ENCODE measurements at places on chromosomes 13 and 19. TPM values are rescaled to one million over a fixed set of nuclear protein-coding genes. Genes with fewer than 3 reads are reported as not detected.
A peak's percentile ranks its signal among the peaks of the same experiment; 100 is the strongest.

- no peak for DNase-seq
Observed at GRCh38 chr19:57888560-57889231, at the start of gene ZNF814. Gene ZNF814 (minus strand): TSS chr19:57889037. CDS start chr19:57888802, 235 bp downstream.

GRCh38 chr19:34999498-35000337 lies at the start of gene GRAMD1A:
Gene GRAMD1A (plus strand): TSS chr19:35000323. CDS start chr19:35000479, 156 bp downstream.
- DNase-seq: peak; percentile 65

- DNase-seq: no peak
Observed at GRCh38 chr13:114129649-114130062, 2.8 kb downstream of the RASA3 start.

DNA sequence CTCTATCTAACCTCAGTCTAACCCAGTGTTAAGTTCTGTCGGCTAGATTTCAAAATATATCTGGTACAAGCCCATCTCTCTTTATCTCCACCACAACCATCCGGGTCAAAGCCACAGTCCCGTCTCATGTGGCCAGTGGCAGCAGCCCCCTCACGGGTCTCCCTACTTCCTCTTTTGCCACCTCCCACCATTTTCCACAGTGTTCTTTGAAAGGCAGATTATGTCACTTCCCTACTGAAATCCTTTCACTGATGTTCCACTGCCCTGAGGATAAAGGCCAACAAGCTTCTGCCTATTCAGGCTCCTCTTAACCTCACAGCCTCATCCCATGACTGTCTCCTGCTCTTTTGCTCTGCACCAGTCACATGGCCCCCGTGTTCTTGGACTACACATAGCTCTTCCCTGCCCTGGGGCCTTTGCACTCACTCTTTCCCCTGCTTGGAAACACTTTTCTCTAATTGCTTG lies 117.2 kb downstream of the UBL3 start:
- no peak for DNase-seq

- DNase-seq: no peak
Observed at GRCh38 chr13:43232144-43232872, 208.9 kb downstream of the DNAJC15 start.

The FUT1 gene
- total RNA-seq: 1.6 TPM

The UHRF1 gene
- 13.4 TPM for total RNA-seq

DNA sequence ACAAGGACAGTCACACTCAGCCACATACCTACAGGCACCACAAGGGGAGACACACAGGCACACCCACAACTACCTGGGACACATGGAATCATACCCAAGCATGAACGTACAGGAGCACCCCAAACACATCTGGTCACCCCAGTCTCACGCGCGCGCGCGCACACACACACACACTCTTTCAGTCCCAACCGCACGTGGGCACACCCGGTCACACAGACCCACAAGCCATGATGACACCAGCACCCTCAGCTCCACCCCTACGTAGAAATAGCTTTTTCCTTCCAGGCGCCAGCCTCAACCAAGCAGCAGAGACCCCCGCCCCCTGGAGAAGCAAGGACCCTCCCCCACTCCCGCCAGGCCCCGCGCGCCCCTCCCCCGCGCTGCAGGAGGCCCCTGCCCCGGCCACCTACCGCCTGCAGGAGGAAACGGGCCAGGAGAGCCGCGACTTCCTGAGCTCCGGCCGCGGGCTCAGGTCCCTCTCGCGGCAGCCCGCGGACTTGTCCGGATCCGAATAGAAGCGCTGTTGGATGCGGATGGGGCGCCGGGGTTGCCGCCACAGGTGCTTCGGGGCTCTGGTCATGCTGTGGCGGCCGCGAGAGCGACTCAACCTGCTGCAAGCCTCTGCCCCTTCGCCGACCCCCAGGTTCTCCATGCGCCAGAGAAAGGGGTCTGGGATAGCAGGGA lies 6.4 kb upstream of the PDE4C start:
- no peak for DNase-seq

The PLD3 gene
- 113 TPM for total RNA-seq

DNA sequence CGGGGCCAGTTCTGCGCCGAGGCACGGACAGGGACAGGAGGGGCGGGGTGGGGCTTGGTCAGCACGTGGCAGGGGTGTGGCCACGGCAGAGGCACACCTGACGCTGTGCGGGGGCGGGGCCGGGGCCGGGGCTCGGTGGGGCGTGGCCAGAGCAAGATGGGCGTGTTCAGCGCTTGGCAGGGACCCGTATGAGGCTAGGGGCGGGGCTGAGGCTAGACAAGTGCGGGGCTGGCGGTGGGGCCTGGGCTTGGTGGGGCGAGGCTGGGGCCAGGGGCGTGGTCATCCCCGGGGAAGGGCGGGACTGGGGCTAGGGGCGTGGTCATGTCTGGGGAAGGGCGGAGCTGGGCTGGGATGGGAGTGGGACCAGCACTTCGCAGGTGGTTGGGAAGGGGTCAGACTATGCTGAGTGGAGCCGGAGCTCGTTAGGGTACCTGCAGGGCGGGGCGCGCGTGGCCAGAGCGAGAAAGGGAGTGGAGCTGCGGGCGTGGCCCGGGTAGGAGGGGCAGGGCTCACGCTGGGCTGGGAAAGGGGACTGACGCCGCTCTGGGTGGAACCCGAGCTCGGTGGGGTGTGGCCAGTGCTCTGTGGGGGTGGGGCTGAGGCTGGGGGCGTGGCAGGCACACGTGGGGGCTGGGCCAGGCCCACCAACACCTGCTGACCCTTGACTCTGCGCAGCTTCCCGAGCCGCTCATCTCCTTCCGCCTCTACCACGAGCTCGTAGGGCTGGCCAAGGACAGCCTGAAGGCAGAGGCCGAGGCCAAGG lies 12.8 kb downstream of the POLR2E start:
- peak; percentile 69 for DNase-seq

Measured in NCI-H460 (cell line).